Progenitor cell of endocrine pancreas (in vitro differentiated cells): ENCODE measurements at places on chromosomes 3 and 15. TPM values are rescaled to one million over a fixed set of nuclear protein-coding genes. Genes with fewer than 3 reads are reported as not detected.

DNA sequence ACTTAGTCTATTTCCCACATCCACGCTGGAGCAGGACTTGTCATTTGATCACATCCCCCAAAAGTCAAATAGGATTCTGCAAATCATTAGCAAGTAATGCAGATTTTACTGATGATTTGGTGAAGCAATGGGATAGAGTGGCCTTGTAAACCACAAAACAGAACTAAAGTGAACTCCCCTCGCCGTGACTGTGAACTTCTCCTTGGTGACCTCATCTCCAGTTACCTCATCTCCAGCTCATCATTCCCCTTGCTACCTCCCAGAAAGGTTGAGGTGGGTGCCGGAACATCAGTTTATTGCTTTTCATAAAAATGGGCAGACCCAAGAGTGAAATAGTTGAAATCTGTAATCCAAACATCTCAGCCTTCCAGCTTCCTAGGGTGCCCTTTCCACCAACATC lies 36.7 kb upstream of the ADPGK start:
- no peaks in the 10 kb centered on the region for H3K4me1 ChIP-seq
- H3K27ac ChIP-seq: no peak overlapping the region

DNA sequence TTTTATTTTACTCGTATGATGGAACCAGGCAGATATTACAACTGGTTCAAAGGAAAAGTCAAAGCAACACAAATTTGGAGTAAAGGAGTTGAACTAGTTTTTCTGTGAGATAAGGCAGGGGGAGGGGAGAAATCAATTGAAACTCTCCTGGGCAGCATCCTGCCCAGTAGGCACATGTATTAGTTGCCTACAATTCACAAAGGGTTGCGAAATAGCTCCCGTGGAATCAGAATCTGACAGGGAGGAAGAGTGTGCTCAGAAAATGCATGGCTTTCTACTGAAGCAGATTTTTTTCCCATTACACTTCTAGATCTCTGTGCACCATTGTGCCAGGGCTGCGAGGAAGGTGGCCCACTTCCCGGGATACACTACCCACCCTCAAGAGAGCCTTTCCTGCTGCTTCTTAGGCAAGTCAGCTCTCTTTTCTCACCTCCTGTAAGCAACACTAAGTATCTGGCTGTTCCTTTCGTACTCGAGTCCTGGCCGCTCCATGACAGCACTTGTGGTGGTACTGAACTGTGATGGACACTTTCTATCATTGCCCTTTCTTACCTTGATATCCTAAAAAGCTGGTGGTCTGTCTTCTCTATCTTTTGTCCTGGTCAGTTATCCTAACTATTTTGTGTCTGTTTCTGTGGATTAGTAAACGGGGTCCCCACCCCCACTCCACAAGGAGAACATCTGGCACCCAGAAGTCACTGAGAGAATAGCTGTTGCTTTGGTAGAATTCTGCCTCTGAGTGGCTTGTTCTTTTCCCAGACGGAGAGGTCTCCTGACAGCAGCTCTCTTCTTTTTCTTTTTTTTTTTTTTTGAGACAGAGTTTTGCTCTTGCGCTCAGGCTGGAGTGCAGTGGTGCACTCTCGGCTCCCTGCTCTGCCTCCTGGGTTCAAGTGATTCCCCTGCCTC lies 74.8 kb downstream of the RPL39L start:
- peaks cover 24% of the 10 kb centered on the region for H3K36me3 ChIP-seq
- H3K27me3 ChIP-seq: no peaks in the 10 kb centered on the region
- H3K4me1 ChIP-seq: peaks cover 24% of the 10 kb centered on the region
- H3K4me3 ChIP-seq: no peak overlapping the region

DNA sequence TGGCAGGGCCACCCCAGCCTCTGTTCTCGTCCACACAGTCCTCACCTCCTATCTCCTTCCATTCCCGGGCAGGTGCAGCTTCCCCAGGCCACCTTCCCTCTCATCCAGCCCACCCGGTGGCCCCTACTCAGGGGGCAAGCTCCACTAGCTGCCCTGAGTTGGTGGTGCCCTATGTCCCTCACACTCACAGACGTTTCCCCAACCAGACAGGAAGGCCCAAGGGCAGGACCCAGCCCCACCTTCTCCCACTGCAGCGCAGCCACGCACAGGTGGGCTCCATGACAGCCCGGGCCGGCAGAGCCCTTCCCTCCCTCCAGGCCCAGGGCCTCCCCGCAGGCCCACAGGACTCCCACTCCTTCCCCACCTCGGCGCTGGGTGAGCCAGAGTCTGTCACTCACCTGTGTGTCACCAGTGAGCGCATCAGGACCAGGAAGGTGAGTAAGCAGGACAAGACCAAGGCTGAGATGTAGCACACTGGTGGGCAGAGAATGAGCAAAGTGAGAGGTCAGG lies 11.1 kb downstream of the ISLR start:
- no peak overlapping the region for H3K4me3 ChIP-seq
- no peak for DNase-seq
- no peak overlapping the region for H3K27ac ChIP-seq
- H3K4me1 ChIP-seq: no peaks in the 10 kb centered on the region

DNA sequence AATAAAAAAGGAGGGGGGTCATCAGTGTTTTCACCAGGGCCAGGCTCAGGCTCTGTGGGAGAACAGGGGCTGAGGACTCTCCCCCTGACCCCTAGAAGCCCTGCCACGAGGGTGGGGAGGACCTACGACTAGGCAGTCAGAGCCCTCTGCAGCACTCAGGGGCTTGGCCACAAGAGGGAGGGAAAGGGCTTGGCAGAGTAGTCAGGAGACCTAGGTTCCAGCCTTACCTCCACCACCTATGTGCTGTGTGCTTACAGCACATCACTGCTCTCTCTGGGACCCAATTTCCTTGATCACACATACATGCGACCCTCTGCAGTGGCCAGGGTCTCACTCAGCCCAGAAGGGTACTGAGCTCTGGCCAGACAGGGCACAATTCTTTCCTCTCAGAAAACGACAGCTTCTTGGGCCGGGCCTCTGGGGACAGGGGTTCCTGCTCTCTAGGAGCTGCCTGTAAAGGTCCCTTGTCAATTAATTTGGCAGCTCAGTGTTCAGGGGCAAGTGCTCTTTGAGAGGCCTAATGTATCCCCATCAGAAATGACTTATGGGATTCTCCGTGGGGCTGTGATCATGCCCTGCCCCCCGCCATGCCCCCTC lies 16.4 kb upstream of the SKIC8 start:
- peaks cover 23% of the 10 kb centered on the region for H3K27me3 ChIP-seq
- no peak overlapping the region for H3K4me3 ChIP-seq
- no peak overlapping the region for H3K27ac ChIP-seq
- H3K36me3 ChIP-seq: no peaks in the 10 kb centered on the region
- DNase-seq: no peak
- H3K4me1 ChIP-seq: peaks cover 7% of the 10 kb centered on the region

GRCh38 chr3:197010556-197011351 lies 18.9 kb downstream of the MELTF start:
- no peak overlapping the region for H3K4me3 ChIP-seq
- no peaks in the 10 kb centered on the region for H3K4me1 ChIP-seq
- peaks cover 7% of the 10 kb centered on the region for H3K27me3 ChIP-seq
- no peaks in the 10 kb centered on the region for H3K36me3 ChIP-seq
- no peak for DNase-seq

GRCh38 chr3:54343495-54343894 lies 221.1 kb downstream of the CACNA2D3 start:
- no peak overlapping the region for H3K4me3 ChIP-seq
- no peaks in the 10 kb centered on the region for H3K36me3 ChIP-seq
- H3K27me3 ChIP-seq: peaks cover 47% of the 10 kb centered on the region

The LMLN gene
- total RNA-seq: 8.0 and 14.4 TPM in 2 replicates

The MESP2 gene
- not detected in 2 replicates for total RNA-seq

- peaks cover 6% of the 10 kb centered on the region for H3K4me1 ChIP-seq
- no peak overlapping the region for H3K27ac ChIP-seq
- DNase-seq: no peak
Observed at GRCh38 chr3:52092271-52092660, 35.9 kb upstream of the DUSP7 start.

GRCh38 chr15:77695548-77695947 lies 62.8 kb upstream of the LINGO1 start:
- no peak overlapping the region for H3K27ac ChIP-seq
- H3K4me3 ChIP-seq: no peak overlapping the region
- H3K4me1 ChIP-seq: no peaks in the 10 kb centered on the region
- no peak for DNase-seq

- DNase-seq: no peak
- no peak overlapping the region for H3K27ac ChIP-seq
- H3K36me3 ChIP-seq: peaks cover 6% of the 10 kb centered on the region
- no peak overlapping the region for H3K4me3 ChIP-seq
- H3K4me1 ChIP-seq: peaks cover 35% of the 10 kb centered on the region
Observed at GRCh38 chr3:42800251-42800650, 4.0 kb downstream of the HIGD1A start.

The TTLL13 gene
- 0.69 TPM in 1 of 2 replicates, not detected in the other for total RNA-seq

The CCNB2 gene
- total RNA-seq: 38.0 and 40.9 TPM in 2 replicates

GRCh38 chr3:107946700-107947099 lies 144.1 kb downstream of the CD47 start:
- no peaks in the 10 kb centered on the region for H3K36me3 ChIP-seq
- H3K27me3 ChIP-seq: peaks cover 3% of the 10 kb centered on the region
- no peak overlapping the region for H3K4me3 ChIP-seq
- no peak for DNase-seq

The GP9 gene
- total RNA-seq: not detected in 2 replicates

The GJD2 gene
- total RNA-seq: 0.27 and 0.38 TPM in 2 replicates

The MAP1A gene
- 4.7 and 5.2 TPM in 2 replicates for total RNA-seq

The PHLDB2 gene
- 58.3 and 59.1 TPM in 2 replicates for total RNA-seq

DNA sequence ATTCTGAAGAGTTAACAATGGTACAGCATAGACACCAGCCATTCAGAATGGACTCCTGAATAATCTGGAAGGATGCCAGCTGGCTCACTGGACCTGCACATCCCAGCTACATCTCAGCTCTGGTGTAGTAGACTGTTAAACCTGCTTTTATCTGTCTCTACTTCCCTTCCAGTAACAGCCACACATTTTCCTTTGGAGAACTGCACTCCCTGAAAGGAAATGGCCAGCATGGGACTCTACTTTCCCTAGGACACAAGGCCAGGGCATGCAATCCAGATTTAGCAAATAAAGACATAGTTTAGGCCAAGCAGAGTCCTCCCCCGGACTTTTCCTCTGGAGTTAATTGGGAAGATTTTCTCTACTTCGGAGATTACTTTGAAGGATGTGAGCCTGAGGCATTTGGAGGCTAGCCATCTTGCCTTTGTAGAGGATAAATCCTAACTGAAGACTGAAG lies 82.7 kb upstream of the TCF12 start:
- no peak overlapping the region for H3K27ac ChIP-seq
- H3K27me3 ChIP-seq: no peaks in the 10 kb centered on the region
- no peak for DNase-seq
- H3K4me3 ChIP-seq: no peak overlapping the region

DNA sequence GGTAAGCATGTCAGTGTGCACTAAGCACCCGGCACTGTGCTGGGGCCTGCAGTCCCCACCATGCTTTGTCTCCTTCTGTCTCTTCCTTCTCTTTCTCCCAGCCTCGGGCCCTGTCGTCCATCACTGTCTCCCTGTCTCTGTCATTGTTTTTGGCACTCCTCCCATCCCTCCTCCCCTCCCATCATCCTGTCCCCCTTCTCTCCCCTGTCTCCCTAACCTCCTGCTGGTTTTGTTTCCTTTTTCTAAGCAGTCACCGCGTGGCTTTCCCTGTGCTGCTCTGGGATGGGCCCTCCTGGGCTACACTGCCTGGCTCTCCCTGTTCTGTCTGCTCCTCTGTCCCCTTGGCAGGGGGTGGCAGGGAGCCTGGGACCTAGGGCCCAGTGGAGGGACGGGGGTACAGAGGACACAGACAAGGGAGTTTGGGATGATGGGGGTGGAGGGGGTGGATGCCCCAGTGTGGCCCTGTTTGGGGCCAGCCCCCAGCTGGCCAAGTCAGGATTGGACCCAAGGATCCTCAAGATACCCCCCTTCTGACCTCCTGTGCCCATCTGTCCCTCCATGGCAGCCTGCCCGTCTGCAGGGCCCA lies 5.7 kb downstream of the CHST13 start:
- H3K27me3 ChIP-seq: peaks cover 54% of the 10 kb centered on the region
- peaks cover 7% of the 10 kb centered on the region for H3K4me1 ChIP-seq
- no peak overlapping the region for H3K27ac ChIP-seq
- no peak for DNase-seq
- H3K4me3 ChIP-seq: no peak overlapping the region

GRCh38 chr3:185460719-185461350 lies 38.0 kb downstream of the TMEM41A start:
- H3K4me1 ChIP-seq: no peaks in the 10 kb centered on the region
- no peak overlapping the region for H3K27ac ChIP-seq
- H3K4me3 ChIP-seq: no peak overlapping the region
- H3K36me3 ChIP-seq: peaks cover 3% of the 10 kb centered on the region

The LRRC2 gene
- total RNA-seq: not detected in 2 replicates

DNA sequence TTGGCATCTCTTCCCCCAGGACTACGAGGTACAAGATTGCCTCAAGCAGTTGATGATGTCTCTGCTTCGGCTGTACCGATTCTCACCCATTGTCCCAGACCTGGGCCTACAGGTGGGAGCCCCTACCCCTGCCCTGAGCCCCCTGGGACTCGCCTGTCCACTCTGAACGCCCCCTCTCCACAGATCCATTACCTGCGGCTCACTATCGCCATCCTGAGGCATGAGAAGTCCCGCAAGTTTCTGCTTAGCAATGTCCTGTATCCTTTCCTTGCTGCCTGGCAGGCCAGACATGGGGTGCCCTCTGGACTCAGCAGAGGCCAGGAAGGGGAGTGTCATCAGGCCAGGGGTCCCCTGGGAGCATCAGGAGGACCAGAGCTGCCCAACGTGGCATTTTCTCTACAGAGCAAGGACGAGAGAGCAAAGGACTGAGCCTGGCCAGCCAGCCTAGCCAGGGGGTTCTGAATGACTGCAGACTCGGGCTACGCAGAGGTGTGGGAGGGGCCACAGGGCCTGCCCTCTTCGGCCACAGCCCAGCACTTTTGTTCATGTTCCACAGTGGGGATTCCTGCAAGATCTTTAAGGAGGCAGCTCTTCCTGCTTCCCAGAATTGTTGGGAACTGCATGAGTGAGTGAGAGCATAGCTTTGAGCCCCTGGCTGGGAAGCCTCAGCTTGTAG lies 11.2 kb downstream of the RNF123 start:
- H3K27me3 ChIP-seq: no peaks in the 10 kb centered on the region
- DNase-seq: no peak
- no peaks in the 10 kb centered on the region for H3K4me1 ChIP-seq
- H3K27ac ChIP-seq: no peak overlapping the region
- no peak overlapping the region for H3K4me3 ChIP-seq

GRCh38 chr15:81023483-81024264 lies 23.0 kb downstream of the TLNRD1 start:
- no peak for DNase-seq
- peaks cover 1% of the 10 kb centered on the region for H3K4me1 ChIP-seq

GRCh38 chr3:132404276-132404675 lies 13.0 kb upstream of the DNAJC13 start:
- H3K4me1 ChIP-seq: peaks cover 2% of the 10 kb centered on the region
- no peaks in the 10 kb centered on the region for H3K27me3 ChIP-seq
- DNase-seq: no peak
- no peak overlapping the region for H3K27ac ChIP-seq

The SLC9C1 gene
- total RNA-seq: 1.5 and 2.3 TPM in 2 replicates

The CATSPER2 gene
- total RNA-seq: 7.7 and 10.7 TPM in 2 replicates

- H3K4me3 ChIP-seq: no peak overlapping the region
- DNase-seq: no peak
- H3K27ac ChIP-seq: no peak overlapping the region
- no peaks in the 10 kb centered on the region for H3K27me3 ChIP-seq
- no peaks in the 10 kb centered on the region for H3K4me1 ChIP-seq
Observed at GRCh38 chr15:85741662-85742061, 53.1 kb downstream of the KLHL25 start.
